ENCODE measurements at places on chromosomes 16 and 17.

DNA sequence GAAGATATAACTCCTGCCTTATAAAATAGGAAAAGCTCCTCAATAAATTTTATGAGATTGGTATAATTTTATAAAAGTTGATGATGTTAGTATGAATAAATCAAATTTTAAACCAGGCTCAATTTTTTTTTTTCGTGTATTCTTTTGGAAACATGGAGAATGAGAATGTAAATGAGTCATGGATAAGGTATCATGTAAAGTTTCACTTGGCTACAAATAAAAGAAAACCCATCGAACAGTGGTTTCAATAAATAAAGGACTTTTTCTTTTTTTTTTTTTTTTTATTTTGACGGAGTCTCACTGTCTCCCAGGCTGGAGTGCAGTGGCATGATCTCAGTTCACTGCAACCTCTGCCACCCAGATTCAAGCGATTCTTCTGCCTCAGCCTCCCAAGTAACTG is 67.3 kb downstream of the PHKB start:
- no peak for DNase-seq

DNA sequence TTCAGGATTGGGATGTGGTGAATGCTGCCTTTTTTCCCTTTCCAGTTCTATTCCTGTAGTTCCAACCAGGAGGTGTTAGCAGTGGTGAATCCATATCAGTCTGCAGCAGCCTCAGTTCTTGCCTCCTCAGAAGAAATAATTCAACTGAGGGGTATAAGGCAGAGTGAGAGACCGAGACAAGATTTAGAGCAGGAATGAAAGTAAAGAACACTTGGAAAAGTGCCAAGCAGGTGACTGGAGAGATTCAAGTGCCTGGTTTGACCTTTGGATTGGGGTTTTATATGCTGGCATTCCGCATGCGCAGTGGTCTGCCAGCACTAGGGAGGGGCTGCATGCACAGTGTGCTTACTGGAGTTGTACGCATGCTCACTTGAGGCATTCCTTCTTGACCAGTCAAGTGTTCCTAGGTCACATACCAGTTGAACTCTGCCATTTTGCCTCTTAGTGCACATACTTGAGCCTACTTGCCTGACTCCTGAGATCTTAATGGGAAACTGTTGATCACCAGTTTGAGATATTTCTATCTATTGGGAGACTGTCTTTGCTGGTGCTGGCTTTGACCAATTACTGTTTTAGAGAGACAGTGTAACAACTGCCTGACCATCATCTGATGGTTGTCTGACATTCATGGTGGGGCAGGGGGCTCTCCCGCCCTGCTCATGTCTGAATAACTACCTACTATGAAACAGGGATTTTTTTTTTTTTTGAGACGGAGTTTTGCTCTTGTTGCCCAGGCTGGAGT is 680 bp upstream of the CCL15 start:
- DNase-seq: peak; percentile 96

- DNase-seq: no peak
These were observed 180.4 kb downstream of the IRF8 start for GRCh38 chr16:86079255-86079885.

DNA sequence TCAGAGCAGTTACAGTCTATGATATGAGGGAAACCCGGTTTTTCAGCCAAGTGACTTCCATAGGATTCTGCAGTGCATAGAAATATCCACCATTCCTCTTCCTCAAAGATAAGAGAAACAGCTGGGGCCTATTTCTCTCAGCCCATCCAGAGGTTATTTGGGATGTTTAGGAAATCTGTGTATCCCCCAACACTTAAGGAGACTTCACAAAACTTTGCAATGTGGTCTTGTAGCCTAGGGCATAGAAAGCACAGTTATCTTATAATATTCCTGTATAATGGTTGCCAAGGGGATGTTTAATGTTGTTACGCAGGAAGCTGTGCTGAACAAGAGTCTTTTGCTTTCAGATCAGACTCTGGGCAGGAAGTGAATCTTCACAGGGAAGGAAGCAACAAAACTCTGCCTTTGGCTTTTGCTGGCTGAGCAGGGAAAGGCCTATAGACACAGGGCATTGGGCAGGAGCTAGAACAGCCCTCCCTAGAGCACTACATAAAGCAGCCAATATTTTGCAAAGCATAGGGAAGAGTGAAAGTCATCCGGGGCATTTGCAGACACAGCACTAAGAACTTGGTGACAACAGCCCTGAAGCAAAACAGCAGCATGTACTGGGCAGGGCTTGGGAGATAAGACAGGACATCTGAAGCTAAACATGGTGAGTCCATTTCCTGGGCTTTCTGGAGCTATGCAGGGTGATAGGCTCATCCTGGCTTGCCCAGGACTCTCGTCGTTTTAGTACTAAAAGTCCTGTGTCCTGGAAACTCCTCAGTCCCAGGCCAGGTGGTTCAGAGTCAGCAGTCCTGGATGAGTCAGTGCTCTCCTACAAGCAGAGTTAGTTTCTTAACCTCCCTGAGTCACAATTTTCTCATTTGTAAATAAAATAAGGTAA is 18.7 kb upstream of the BEAN1 start:
- DNase-seq: peak; percentile 93

DNA sequence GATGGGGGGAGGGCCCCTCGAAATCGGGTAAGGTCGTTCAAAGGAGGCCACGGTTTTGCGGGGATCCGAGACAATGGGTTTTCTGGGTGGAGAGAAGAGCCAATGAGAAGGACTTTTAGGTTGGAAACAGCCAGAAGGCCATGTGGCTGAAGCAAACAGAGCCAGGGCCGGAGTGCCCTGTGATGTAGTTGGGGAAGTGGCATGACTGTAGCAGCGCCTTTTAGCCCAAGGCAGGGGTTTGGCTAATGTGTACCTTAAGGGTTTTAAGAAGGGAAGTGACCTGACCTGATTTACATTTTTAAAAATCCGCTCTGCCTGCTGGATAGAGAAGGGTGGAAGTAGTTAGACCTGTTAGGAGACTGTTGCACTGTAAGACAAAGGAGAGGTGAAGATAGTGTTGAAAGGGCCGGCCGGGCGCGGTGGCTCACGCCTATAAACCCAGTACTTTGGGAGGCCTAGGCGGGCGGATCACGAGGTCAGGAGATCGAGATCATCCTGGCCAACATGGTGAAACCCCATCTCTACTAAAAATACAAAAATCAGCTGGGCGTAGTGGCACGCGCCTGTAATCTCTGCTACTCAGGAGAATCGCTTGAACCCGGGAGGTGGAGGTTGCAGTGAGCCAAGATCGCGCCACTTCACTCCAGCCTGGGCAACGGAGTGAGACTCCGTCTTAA is 1.0 kb downstream of the LYRM1 start:
- DNase-seq: peak; percentile 55

- peak; percentile 92 for DNase-seq
These were observed 1.7 kb downstream of the KSR1 start for GRCh38 chr17:27457731-27458523.

GRCh38 chr17:35715416-35715815 is 16.0 kb upstream of the RASL10B start:
- DNase-seq: no peak

- DNase-seq: no peak
These were observed 288 bp upstream of the KRT34 start for GRCh38 chr17:41382394-41382793.

GRCh38 chr17:49434821-49435670 is 20.4 kb upstream of the PHB1 start:
- peak; percentile 74 for DNase-seq

GRCh38 chr17:12867726-12868125 is 78.4 kb downstream of the ARHGAP44 start:
- DNase-seq: no peak

DNA sequence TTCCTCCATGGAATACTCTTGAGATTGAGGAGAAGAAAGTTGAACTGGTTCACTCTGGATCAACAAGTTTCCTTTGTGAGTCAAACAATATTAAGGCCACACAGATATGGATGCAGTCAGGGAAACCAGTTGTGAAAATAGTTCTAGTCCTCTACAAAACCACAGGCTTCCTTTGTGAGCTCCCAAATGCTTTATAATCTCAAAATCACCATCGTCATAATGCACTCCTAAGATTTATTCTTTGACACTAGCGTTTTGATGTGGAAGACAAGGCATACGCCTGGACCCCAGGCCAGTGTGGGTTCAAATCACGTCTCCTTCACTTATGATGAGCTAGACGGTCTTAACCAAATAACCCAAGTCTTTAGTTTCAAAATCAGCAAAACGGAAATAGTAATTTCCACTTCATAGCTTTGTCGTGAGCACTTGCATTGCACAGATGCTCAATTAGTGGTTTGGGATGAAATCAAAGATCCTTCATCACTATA is 142.6 kb downstream of the STX8 start:
- DNase-seq: no peak

DNA sequence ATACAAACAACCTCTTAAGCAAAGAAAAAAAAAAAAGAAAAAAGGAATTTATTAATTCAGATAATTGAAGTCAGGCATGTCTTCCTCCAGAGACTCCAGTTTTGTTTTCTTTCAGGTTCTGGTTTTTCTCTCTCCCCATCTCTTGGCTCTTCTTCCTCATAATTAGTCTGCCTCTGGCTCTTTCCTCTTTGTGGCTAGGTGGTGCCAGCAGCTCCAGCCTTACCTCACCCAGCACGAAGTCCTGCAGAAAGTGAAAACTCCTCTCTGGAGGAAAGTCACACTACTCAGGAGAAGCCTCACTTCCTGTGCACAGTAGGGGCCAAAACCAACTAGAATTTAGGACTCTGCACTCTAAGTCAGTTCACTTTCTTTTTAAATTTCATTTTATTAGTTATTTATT is 10.3 kb upstream of the NFAT5 start:
- DNase-seq: no peak

DNA sequence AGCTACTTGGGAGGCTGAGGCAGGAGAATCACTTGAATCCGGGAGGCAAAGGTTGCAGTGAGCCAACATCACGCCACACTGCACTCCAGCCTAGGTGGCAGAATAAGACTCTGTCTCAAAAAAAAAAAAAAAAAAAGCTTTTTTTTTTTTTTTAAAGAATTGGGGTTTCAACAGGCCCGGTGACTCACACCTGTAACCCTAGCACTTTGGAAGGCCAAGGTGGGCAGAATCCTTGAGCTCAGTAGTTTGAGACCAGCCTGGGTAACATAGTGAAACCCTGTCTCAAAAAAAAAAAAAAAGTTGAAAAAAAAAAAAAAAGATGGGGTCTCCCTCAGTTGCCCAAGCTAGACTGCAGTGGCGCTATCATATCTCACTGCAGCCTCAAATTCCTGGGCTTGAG is 6.6 kb upstream of the HEXIM2 start:
- DNase-seq: no peak

DNA sequence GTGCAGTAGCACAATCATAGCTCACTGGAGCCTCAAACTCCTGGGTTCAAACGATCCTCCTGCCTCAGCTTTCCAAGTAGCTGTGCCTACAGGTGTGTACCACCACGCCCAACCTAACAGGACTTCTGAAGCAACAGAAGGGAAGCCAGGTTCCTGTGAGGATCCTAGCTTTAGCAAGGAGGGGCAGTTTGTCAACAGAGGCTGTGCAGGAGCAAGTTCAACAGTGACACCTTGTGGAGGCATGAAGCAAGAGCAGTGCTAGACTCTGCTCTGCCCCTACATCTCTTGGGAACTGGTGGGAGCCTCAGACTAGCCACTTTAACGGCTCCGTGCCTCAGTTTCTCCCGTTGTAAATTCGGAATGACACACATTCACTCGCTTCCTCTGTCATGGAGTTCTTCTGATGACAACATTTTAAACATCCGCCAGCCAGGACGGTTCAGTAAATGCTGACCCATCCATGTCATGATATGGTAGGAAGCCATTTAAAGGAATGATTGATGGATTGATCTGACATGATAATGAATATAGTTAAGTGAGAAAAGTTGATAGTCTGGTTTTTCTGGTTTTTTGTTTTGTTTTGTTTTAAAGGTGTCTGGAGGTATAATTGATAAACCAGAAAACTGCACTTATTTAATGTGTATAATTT is 218.7 kb downstream of the MRTFB start:
- DNase-seq: peak; percentile 66

GRCh38 chr17:29617481-29618271 is 5.0 kb downstream of the CORO6 start:
- peak; percentile 52 for DNase-seq

- DNase-seq: peak; percentile 65
These were observed 106.9 kb downstream of the SOCS1 start for GRCh38 chr16:11149011-11149616.

DNA sequence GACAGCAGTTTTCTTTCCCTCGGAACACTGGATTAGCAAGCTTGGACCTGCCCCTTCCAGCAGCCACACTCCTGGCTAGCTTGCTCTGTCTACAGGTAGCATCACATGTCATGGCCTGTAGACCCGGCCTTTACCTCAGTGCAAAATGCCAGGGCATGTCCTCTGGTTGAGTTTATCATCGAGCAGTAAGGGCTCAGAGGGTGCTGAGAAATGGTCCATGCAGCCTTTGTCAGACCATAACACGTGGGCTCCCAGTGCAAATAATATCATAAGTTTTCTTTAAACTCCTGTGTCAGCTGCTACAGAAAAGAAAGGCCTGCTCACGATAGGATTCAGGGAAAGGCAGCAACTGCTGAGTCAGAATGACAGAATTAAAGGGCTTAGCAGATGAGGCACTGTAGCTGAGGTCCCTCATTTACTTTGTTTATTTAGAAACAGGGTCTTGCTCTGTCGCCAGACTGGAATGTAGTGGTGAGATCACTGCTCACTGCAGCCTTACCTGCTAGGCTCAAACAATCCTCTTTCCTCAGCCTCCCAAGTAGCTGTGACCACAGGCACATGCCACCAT is 8.0 kb upstream of the GNA13 start:
- DNase-seq: peak; percentile 88

- no peak for DNase-seq
These were observed 3.6 kb downstream of the LRRC59 start for GRCh38 chr17:50393700-50394099.
